ENCODE measurements at places on chromosomes 2 and 18.

DNA sequence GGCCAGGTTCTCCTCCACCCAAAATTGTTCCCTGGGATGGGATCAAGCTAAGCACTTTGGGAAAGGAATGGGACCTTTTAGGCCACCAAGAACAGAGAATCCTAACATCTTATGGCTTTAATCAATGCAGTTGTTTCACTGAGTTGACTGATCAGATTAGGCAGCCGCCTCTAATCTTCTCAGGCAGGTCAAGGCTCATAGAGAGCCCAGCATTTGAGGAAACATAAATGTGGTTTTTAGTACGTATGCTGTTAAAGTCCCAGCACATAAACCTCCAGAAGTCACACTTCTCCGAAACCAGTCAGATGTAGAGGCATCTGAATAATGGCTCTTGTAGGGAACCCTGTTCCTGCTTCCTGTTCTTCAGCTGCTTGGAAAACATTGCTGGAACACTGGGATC, 99.5 kb upstream of the RMDN2 start:
- no peak for DNase-seq

- no peak for DNase-seq
These were observed 15.0 kb upstream of the TTR start for GRCh38 chr18:31576670-31577069.

DNA sequence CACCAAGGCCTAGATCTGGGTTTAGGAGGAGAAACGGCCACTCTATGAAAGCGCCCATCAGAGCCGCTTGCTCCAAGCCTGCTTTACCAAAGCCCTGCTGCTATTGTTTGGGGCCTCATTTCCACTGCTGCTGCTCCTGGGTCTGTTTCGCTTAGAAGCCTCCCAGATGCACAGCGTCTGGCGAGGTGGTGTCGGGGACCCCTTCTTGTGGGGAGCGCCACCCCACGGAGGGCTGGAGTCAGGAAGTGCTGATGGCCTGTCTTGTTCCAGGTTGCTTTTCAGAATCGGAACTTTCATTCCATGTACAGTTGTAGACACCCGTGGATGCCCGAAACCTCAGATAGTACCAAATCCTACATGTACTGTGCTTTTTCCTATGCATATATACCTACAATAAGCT, 204.9 kb upstream of the TWIST2 start:
- DNase-seq, result no peak

DNA sequence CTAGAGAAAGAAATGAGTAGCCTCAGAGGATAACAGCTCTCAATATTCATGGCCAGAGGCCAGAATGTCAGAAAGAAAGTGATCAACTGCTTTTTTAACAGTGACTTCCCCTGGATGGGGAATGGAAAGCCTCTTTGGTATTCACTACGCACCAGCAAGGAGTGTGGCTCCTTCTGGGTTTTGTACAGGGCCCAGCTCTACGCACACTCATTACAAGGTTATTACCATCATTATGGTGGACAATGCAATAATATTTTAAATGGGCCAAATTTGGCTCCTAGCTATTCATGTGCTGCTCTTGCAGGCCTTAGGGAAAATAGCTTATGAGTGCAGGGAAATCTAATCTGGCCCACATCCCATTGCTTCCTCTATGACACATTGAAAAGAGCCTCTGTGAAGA, 1149.5 kb upstream of the FANCL start:
- DNase-seq, result no peak

GRCh38 chr2:9217838-9218770, 11.5 kb downstream of the ASAP2 start:
- DNase-seq, result no peak

DNA sequence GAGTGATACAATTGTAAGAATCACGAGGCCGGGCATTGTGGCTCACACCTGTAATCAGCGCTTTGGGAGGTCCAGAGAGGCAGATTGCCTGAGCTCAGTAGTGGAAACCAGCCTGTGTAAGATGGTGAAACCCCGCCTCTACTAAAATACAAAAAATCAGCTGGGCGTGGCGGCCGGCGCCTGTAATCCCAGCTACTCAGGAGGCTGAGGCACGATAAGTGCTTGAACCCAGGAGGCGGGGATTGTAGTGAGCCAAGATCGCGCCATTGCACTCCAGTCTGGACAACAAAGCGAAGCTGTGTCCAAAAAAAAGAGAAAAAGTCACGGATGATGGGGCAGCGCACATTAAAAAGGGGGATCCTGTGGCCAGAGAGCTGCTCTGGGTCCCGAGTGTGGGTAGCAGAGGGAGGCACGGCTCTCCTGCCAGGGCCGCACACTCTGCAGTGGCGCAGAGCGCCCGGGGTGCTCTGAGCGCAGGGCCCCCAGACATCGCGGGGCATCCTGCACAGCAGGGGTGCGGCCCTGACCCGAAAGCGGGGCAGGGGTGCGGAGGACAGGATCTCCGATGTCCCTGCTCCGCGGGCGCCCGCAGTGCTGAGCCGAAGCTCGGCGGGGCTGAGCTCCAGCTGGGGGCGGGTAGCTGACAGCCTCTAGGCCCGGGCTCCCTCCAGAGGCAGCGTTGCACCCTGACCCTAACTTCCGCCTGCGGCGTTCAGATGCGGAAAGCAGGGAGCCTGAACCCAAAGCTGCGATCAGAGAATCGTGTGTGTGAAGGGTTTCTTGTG, 30.4 kb upstream of the RAB6D start:
- peak; percentile 17 for DNase-seq

- no peak for DNase-seq
These were observed 147.7 kb upstream of the HS6ST1 start for GRCh38 chr2:128466376-128466775.

DNA sequence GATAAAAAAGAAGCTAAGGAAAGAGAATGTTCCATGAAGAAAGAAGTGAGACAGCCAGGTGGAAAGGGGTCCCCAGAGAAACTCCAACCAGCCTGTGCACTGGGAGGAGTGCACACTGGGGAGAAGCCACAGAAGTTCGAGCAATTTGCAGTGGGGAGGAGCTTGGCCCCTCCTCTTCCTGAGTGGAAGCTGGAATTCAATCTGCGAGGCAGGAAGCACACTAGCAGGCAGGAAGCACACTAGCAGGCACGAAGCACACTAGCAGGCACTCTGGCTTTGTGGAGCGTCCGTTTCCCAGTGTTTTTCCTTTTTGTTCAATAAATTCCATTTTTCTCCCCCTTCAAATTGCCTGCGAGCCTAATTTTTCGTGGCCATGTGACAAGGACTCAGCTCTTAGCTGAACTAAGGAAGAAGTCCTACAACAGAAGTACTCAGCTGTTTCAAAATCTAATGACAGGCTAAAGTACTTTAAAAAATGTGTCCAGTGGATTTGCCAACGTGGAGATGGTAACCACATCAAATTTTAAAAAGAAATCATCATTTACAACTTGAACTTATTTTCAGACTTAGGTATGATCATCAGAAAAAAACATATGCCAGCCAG, 21.4 kb upstream of the SPIRE1 start:
- DNase-seq, result peak; percentile 71

DNA sequence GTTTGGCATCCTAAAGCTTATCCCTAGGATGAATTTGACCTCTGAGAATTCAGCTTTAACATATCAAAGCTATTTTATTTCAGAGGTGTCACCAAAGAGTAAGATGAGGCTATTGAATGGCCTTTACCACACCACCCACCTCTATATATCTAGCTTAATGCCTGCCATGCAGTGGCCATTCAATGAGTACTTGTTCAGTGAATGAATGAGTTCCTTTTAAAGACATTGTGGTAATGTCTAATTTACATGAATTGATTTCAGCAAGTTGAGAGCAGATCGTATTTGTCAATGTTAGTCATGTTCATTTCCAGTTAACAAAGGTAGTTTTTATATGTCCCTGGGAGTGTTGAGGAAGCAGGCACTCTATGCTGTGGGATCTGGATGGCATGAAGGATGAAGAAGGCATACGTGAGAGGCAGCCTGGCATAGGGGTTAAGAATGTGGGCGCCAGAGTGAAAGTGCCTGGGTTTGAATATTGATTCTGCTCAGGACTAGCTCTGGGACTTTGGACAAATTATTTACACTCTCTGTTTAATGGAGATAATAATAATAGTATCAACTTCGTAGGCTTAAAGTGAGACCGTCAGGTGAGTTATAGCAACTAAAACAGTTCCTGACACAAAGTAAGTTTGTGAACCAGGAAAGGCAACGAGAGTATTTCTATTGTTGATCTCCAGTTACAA, 434.1 kb upstream of the CHST9 start:
- DNase-seq, result no peak

DNA sequence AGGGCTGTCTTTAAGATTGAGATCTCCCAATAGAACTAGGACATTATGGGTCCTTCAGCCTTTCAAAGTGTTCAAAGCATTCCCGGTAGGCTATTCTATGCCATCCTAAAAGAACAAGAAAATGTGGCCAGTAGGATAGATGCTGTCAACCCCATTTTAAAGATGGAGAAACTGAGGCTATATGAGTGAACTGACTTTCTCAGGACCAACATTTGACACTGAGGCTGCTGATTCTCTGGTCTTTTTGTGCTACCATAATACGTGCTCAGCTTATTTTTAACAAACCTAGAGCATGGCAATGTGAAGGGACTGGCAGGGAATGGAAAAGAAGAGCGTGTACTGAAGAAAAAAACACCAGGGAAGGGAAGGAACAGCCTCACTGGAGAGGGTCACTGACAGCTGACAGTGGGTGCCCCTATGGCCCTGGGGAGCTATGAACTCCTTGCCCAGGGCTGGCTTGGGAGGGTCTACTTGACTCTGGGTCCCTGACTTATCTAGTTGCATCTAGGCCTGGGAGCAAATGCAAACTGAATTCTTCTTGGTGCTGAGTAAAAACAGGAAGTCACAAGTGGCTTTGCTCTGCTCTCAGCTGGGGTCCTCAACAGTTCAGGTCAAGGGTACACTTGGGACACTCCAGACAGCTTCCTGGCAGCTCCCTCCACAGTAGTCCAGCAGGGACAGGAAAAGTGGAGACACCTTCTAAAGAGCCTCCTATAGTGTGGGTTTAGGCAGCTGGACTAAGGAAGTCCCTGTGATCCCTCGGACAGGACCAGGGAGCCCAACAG, 2.3 kb downstream of the CYRIA start:
- no peak for DNase-seq

- peak; percentile 88 for DNase-seq
These were observed 105.6 kb upstream of the SALL3 start for GRCh38 chr18:78873926-78874500.

DNA sequence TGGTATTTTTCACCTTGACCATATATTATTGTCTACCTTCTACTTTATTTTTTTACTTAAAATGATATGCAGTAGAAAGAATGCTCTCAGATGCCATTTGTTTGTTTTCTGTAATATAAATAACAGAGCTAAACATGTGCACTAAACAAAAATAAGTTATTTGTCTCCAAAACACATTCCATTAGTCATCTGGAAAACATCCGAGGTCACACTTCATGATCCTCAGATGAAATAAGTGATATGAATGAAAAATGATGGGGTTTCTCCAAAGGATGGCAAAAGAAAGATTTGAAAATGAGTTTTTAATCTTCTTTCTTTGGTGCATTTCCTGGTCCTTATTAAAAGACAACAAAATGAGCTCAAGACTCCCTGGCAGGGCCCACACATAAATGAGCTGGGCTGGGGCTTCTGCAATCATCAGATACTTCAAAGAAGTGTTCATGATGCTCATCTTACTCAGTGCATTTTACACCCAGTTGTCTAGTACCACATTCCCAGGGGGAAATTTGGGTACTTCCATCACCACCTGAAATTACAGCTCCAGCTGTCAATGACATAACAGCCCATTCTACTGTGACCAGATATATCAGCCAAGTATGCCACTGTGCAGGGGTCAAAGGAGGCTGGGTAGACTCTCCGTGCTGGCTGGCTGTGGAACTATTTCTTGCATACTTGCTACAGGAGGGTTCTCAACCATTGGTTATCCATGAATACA, 283.5 kb downstream of the PID1 start:
- no peak for DNase-seq

GRCh38 chr2:238445409-238446190, 18.9 kb downstream of the ASB1 start:
- DNase-seq, result no peak

DNA sequence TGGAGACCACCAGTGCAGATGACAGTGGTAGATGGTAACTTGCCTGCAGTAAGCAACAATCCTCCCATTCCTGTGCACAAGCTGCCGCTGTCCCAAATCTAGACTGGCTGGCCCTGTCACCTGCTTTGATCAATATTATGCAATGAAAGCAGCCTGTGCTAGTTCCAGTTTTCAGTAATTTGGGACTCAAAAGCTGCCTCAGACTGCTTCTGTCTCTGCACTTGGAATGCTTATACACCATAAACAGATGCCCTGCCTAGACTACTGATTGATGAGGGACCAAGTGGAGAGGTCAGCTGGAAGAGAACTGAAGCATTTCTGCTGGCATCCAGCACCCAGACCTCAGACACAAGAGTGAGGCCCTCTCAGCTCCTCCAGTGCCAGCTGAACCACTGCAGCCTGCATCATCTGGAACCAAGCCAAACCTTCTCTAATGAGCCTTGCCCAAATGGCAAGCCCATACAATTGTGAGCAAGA, 24.9 kb downstream of the CCBE1 start:
- DNase-seq, result no peak

GRCh38 chr2:51795248-51795888, 763.4 kb upstream of the NRXN1 start:
- no peak for DNase-seq

GRCh38 chr2:111209045-111209514, 88.4 kb downstream of the BCL2L11 start:
- DNase-seq, result peak; percentile 70

- DNase-seq, result peak; percentile 11
These were observed 53.1 kb downstream of the PRELID3A start for GRCh38 chr18:12460874-12461273.

- DNase-seq, result no peak
These were observed 20.9 kb downstream of the ANXA4 start for GRCh38 chr2:69762513-69763494.

DNA sequence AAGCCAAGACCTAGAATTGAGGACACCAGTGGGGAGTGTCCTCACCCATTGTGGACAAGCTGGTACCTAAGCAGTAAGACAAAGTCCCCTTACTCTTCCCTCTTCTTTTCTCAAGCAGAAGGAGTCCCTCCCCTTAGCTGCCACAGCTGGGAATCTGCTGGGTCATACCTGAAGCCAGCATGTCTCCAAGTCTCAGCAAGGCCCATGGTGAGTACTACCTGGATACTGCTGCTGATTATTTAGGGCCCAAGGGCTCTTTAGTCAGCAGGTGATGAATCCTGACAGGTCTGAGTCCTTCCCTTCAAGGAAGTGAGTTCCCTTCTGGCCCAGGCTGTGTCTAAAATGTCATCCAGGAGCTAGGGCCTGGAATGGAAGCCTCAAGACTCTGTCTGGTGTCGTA, 198.6 kb upstream of the STK17B start:
- no peak for DNase-seq

GRCh38 chr2:32358111-32358482, 1.3 kb downstream of the BIRC6 start:
- DNase-seq, result peak; percentile 11

GRCh38 chr2:117639401-117639800, 175.1 kb upstream of the DDX18 start:
- DNase-seq, result no peak

- peak; percentile 32 for DNase-seq
These were observed 99.8 kb downstream of the ZNF236 start for GRCh38 chr18:76922107-76922506.

- peak; percentile 99 for DNase-seq
These were observed 50.2 kb upstream of the CTAGE1 start for GRCh38 chr18:22467760-22468553.
